ENCODE measurements at places on chromosomes 12 and 14.

DNA sequence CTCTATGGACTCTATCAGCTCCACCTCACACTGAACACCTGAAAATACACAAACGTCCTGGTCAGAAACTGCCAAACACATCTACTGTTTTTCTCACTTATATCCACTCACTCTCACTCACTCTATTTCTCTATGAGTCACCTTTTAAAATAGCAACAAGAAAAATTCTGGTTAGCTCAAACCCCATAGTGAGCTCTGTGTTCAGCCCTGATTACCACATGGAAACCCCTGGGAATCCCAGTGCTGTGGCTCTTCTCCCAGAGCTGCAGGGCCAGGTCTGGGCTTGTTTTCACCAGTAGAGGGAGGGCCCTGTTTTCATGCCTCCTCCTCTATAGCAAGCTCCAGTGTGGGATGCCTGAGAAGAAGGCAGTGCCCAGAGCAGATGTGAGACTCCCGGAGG is 1126.1 kb downstream of the TMEM121 start:
- DNase-seq: no peak

GRCh38 chr14:89276424-89276975 is 140.5 kb downstream of the FOXN3 start:
- no peak for DNase-seq

DNA sequence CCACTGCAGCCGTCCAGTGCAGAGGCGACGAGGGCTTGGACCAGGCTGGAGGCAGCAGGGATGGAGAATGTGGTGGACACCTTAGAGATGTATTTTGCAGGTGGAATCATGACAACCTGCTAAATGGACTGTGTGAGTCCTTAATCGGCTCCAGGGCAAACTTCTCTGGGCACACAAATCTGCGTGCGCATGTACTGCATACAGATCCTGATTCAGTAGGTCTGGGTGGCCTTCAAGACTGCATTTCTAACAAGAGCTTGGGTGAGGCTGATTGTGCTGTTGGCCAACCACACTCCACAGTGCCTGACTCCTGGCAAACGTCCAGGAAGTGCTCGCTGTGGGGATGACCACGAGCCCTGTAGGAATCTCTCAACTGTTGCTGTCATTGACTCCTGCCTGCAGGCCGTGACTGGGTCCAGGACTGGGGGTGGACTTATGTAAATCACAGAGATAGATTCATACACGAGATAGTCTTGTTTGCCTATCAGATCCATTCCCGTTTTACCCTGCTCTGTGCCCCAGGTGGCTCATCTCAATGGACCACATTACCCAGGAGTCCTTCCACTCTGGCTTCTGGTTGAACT is 27.2 kb downstream of the JDP2 start:
- no peak for DNase-seq

- DNase-seq: no peak
Measured at GRCh38 chr12:55700255-55701018, 7.3 kb downstream of the ITGA7 start.

- DNase-seq: no peak
Measured at GRCh38 chr14:42187846-42188245, 581.2 kb downstream of the LRFN5 start.

DNA sequence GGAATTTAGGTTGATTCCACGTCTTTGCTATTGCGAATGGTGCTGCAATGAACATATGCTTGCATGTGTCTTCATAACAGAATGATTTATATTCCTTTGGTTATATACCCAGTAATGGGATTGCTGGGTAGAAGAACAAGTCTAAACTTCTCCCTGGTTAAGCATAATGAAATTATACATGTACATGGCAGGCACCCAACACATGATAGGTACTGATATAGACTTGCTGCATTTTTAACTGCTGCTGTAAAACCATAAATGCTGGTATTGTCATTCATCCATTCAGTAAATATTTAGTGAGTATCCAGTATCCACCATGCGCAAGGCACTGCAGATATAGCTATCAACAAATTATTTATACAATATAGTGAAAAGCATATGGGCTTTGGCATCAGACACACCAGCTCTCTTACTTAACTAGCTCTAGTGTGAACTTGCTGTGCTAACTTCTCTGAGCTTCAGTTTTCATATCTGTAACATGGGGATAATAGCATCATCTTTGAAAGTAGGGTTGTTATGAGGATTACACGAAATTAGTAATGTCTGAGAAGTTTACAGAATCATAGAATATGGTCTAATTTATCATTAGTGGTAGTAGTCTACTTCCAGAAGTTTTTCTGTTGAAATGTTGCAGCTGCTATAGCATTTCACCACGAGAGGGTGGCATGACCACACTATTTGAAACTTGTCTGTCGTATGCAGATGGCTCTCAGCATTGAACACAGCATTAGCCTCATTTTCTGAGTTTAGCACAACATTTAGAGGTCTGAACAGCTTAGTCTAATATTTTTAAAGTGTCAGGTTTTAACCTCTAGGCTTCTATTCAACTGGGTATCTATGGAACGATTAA is 32.0 kb upstream of the SEL1L start:
- no peak for DNase-seq

DNA sequence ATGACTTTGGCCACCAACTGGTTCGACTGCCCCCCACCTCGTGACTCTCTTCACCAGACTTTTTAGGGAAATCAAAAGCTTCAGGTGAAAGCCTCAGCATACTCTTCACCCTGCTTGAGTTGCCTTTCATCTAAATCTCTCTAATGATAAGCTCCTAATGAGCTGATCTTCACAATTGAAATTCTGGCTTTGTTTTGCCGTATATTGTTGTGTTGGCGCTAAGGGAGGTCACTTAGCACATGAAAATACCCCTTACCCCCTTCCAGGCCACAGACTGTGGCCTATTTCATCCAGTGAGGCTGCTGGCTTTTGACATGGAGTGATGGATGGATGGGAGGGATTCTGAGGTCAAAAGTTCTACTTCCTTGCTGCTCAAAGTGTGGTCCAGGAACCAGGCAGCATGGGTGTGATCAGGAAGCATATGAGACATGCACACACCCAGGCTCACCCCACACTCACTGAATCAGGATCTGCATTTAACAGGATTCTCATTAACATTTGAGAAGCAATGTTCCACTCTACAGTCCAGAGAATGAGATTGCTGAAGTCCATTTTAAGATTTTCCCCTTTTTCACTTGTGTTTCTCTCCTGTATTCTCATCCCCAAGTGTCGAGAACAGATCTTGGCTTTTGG is 131.4 kb downstream of the DACT1 start:
- no peak for DNase-seq

DNA sequence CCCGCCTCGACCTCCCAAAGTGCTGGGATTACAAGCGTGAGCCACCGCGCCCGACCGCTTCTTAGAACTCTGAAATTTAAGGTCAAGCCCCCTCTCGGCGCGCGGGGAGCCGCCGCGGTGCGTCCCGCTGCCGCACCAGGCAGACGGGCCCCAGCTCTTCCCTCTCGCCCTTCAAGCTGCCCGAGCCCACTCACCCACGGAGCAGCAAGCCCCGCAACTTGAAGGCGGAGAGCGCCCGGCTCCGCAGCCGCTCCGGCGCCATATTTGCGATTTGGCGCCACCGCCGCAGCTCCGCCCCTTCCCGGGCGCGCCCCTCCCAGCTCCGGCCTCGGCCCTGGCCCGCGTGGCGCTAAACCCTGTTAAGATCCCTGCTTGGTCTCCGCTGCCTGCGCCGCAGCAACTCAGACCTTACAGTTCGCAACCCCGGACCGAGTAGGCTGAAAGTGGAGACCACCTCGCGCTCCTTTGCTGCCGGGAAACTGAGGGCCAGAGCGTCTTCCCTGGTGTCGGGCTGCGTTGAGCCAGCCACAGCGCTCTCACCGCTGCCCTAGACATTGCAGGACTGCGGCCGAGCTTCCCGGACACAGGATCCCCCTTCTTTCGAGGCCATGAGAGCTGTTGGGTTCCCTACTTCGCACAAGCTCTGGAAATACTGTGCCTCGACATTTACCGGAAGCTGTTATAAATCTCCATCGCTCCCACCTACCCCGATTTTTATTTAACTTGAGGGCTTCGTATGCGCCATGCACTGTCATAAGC is at the start of gene POLE2:
TSS of gene POLE2 (minus strand) at position 273 of the 759 bp plus-strand sequence. CDS start at position 262, 11 bp downstream.
- DNase-seq: no peak

DNA sequence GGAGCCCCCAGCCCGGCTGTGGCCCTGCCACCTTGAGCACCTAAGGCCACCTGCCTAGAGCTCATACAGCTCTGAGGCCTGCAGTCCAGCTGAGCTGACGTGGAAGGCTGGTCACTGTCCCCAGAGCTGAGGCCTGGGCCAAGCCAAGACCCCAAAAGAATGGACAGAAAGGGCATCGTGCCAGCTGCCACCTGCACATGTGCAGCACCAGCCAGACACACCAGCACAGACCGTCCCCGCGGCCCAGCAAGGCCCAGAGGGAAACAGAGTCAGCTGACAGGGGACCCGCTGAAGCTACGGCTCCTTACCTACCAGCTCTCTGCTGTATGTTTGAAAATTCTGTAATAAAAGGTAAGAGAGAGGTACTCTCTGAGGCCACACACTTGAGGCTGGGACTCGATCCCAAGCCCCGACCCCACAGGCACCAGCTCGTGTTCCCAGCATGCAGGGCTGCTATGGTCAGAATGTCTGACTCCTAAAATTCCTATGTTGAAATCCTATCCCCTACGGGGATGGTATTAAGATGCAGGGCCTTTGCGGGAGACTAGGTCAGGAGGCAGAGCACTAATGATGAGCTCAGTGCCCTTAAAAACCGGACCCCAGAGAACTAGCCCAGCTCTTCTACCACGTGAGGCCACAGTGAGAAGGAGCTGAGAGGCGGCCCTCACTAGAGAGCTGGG is 25.4 kb downstream of the BRF1 start:
- no peak for DNase-seq
